ENCODE measurements at places on chromosomes 1 and 21.

GRCh38 chr1:166258017-166258416 is 91.2 kb upstream of the FAM78B start:
- no peaks in the 10 kb centered on the region for H3K36me3 ChIP-seq
- no peak overlapping the region for H3K4me3 ChIP-seq
- DNase-seq, result no peak
- no peak overlapping the region for H3K27ac ChIP-seq
- no peaks in the 10 kb centered on the region for H3K4me1 ChIP-seq

DNA sequence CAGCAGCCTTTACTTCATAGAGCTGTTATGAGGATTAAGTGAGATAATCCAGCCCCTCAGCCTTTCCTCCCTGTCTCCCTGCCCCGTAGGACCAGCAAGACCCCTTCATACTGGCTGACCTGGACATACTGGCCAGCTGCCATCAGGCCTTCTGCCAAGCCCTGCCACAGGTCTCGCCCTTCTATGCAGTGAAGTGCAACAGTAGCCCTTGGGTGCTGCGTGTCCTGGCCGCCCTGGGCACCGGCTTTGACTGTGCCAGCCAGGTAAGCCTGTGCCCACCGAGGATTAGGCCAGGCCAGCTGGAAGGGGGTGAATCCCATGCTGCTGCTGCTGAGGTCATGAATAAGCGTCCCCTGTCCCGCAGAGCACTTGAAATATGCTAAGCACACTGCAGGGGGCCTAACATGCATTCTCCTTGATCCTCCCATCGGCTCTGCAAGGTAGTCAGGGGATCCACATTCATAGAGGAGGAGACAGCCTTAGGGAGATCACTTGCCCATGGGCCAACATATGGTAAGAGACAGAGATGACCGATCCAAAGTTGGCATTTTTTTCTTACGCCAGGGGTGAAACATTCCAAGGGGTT is 73.3 kb upstream of the TINAGL1 start:
- H3K27me3 ChIP-seq, result peaks cover 9% of the 10 kb centered on the region
- peaks cover 13% of the 10 kb centered on the region for H3K4me1 ChIP-seq
- no peaks in the 10 kb centered on the region for H3K36me3 ChIP-seq
- H3K4me3 ChIP-seq, result no peak overlapping the region
- no peak for DNase-seq

DNA sequence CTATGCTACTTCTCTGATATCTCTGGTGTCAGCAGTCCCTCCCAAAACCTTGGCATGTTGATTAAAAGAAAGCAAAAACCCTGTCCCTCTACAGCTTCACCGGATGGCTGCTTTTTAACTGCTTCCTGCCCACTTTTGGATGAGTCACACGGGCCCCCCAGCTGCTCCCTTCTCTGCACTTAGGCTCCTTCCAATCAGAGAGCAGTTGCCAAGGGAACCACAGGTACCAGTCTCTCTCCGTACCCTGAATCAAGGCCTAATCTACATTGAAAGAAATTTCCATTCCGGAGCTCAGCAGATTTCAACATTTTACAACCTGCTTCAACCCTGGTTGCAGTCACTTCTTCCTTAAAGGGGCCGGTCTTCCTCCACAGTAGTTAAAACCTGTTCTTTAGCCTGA is 70.6 kb upstream of the GJB5 start:
- H3K4me1 ChIP-seq, result peaks cover 8% of the 10 kb centered on the region
- peaks cover 4% of the 10 kb centered on the region for H3K27me3 ChIP-seq
- no peak overlapping the region for H3K27ac ChIP-seq
- no peak for DNase-seq
- H3K4me3 ChIP-seq, result no peak overlapping the region

DNA sequence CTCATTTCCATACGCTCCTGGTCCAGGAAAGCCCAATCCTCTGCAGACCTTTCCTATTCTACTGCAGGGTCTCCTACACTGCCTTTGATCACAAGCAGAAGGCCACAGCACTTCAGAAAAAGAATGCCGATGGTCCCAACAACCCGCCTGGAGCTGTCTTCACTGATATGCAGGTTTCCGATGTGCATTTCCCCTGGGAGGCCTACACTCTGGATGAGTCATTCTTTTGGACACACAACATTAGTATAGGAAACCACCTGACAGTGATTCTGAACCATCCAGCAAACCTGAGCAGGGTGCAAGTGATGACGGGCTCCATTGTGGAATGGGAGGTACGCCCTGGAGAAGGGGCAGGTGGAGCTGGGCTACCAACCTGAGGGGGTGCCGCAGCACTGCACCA is 15.0 kb downstream of the PCAT6 start:
- no peak overlapping the region for H3K27ac ChIP-seq
- no peak for DNase-seq

GRCh38 chr1:24705260-24706073 is 39.8 kb upstream of the CLIC4 start:
- peaks cover 14% of the 10 kb centered on the region for H3K4me1 ChIP-seq
- no peak overlapping the region for H3K4me3 ChIP-seq

- peaks cover 17% of the 10 kb centered on the region for H3K4me1 ChIP-seq
- no peak overlapping the region for H3K4me3 ChIP-seq
- H3K27me3 ChIP-seq, result peaks cover 94% of the 10 kb centered on the region
- H3K27ac ChIP-seq, result no peak overlapping the region
Observed at GRCh38 chr1:46492269-46492853, 2.7 kb downstream of the DMBX1 start.

DNA sequence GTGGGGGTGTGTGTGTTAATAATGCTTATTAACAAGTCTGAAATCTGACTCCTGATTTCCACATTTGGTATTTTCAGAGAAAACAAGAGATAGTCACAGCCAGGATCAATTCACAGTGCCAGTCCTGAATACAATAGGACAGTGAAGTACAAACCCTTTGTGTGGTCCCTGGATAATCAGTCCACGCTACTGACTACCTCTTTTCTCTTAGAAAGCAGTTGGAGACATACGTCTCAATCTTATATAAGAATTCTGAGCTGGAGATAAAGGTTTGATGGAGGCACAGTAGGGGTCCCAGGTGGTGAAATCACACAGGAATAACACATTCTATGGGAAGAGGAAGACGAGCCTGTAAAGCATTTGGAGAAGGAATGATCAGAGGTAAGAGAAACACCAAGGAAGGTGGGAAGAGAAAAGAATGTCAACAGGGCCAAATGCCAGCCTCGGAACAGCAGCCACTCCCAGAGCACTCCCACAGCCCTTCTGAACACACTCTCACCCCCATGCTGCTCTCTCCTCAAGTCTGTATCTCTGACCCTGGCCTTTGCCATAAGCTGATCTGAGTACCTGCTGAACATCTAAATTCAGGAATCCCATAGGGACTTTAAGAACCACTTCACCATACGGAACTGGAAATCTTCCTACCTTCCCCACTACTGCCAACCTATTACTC is 48.6 kb downstream of the TRAF5 start:
- H3K4me1 ChIP-seq, result peaks cover 45% of the 10 kb centered on the region
- DNase-seq, result no peak
- H3K36me3 ChIP-seq, result peaks cover 77% of the 10 kb centered on the region
- no peaks in the 10 kb centered on the region for H3K27me3 ChIP-seq
- H3K27ac ChIP-seq, result peak overlapping the region; percentile 24

- H3K4me1 ChIP-seq, result peaks cover 22% of the 10 kb centered on the region
- peaks cover 13% of the 10 kb centered on the region for H3K27me3 ChIP-seq
- no peak overlapping the region for H3K27ac ChIP-seq
Observed at GRCh38 chr1:154862907-154863306, 7.2 kb downstream of the KCNN3 start.

- DNase-seq, result no peak
- H3K4me1 ChIP-seq, result peaks cover 9% of the 10 kb centered on the region
- no peak overlapping the region for H3K27ac ChIP-seq
- no peaks in the 10 kb centered on the region for H3K27me3 ChIP-seq
- H3K4me3 ChIP-seq, result no peak overlapping the region
- peaks cover 8% of the 10 kb centered on the region for H3K36me3 ChIP-seq
Observed at GRCh38 chr1:45891087-45891486, 87.7 kb downstream of the MAST2 start.

DNA sequence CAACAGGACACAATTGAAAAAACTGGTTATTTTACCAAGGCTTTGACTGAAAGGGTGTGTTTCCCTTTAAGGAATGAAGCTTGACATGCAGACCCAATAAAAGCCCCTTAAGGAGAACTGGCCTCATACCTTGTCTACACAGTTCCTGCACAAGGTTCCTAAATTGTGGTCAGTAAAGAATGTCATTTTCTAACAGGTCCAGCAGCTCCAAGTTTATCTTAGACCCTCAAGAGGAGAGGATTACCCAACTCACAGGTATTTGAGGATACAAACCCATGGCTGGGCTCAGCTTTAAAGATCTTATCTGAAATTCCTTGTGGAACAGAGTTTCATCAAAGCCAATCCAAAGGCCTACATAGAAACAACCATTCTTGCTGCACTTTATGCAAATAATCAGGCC is 31.4 kb upstream of the CBR3 start:
- H3K4me3 ChIP-seq, result no peak overlapping the region
- no peak overlapping the region for H3K27ac ChIP-seq
- H3K27me3 ChIP-seq, result peaks cover 36% of the 10 kb centered on the region
- no peaks in the 10 kb centered on the region for H3K36me3 ChIP-seq

GRCh38 chr21:15421441-15421881 is 308.3 kb upstream of the USP25 start:
- H3K36me3 ChIP-seq, result no peaks in the 10 kb centered on the region
- H3K4me1 ChIP-seq, result peaks cover 26% of the 10 kb centered on the region
- DNase-seq, result no peak
- H3K27ac ChIP-seq, result no peak overlapping the region
- no peak overlapping the region for H3K4me3 ChIP-seq
- H3K27me3 ChIP-seq, result peaks cover 6% of the 10 kb centered on the region

DNA sequence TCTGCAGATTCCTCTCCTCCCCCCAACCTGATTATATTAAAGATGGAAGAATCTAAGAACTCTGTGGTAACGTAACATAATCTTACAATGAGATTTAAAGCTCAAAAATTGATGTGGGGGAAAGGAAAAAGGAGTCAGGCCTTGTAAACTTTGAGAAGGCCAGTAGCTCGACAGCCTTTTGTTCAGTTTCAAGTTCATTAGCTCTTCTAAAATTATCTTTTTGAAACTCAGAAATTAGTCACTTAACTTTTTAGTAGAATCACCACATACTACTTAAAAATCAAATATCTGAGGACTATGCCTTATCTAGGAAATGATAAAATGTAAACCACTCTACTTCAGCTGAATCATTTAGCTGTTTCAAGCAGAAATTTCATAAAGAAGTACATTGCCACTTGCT is 996.2 kb downstream of the AMY1C start:
- no peaks in the 10 kb centered on the region for H3K4me1 ChIP-seq
- H3K4me3 ChIP-seq, result no peak overlapping the region
- no peak for DNase-seq
- H3K27me3 ChIP-seq, result no peaks in the 10 kb centered on the region

GRCh38 chr21:36437745-36438128 is 42.2 kb downstream of the CLDN14 start:
- peaks cover 8% of the 10 kb centered on the region for H3K4me1 ChIP-seq
- no peaks in the 10 kb centered on the region for H3K36me3 ChIP-seq
- no peak for DNase-seq
- no peak overlapping the region for H3K27ac ChIP-seq

- DNase-seq, result no peak
- no peaks in the 10 kb centered on the region for H3K4me1 ChIP-seq
- no peak overlapping the region for H3K27ac ChIP-seq
- H3K27me3 ChIP-seq, result no peaks in the 10 kb centered on the region
- H3K4me3 ChIP-seq, result no peak overlapping the region
Observed at GRCh38 chr1:213414911-213415310, 363.9 kb downstream of the RPS6KC1 start.

- no peak overlapping the region for H3K27ac ChIP-seq
- H3K4me3 ChIP-seq, result no peak overlapping the region
- no peaks in the 10 kb centered on the region for H3K36me3 ChIP-seq
- no peak for DNase-seq
Observed at GRCh38 chr1:168427051-168427450, 116.7 kb downstream of the XCL2 start.

GRCh38 chr1:113012149-113012548 is 56.2 kb upstream of the SLC16A1 start:
- no peaks in the 10 kb centered on the region for H3K4me1 ChIP-seq
- no peak overlapping the region for H3K4me3 ChIP-seq
- H3K27ac ChIP-seq, result no peak overlapping the region
- no peaks in the 10 kb centered on the region for H3K27me3 ChIP-seq

DNA sequence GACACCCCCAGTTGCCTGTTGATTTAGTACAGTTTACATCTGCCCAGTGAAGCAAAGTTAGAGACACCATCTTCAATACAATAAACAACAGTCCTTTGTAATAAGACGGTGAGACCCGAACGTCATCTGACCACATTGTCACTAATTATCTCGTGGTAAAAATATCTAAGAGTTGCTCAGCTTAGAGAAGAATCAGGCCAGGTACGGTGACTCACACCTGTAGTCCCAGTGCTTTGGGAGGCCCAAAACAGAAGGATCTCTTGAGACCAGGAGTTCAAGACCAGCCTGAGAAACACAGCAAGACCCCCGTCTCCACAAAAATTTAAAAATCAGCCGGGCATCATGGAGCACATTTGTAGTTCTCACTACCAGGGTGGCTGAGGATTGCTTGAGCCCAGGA is 53.5 kb downstream of the CD34 start:
- no peaks in the 10 kb centered on the region for H3K27me3 ChIP-seq
- H3K27ac ChIP-seq, result no peak overlapping the region
- peaks cover 44% of the 10 kb centered on the region for H3K4me1 ChIP-seq
- peaks cover 43% of the 10 kb centered on the region for H3K36me3 ChIP-seq
- H3K4me3 ChIP-seq, result no peak overlapping the region

DNA sequence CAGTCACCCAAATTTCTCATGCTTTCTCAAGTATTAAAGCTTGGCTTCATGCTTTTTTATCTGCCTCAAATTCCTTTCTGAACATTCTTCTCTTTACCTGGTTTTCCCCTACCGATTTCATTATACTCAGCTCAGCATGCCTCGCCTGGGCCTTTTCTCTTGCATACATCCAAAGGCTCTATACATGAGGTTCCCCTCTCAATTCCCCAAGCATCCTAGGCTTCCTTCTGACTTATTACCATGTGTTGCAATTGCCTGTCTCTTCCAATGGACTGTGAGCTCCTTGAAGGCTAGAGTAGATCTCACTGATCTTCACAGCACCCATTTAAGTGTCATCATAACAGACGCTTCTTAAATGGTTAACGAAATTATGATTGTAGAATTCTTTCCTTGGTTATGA is 24.1 kb upstream of the CYP4A22 start:
- no peak overlapping the region for H3K27ac ChIP-seq
- H3K4me1 ChIP-seq, result no peaks in the 10 kb centered on the region
- no peak overlapping the region for H3K4me3 ChIP-seq
- peaks cover 2% of the 10 kb centered on the region for H3K27me3 ChIP-seq
- DNase-seq, result no peak

- H3K4me1 ChIP-seq, result peaks cover 8% of the 10 kb centered on the region
- peaks cover 9% of the 10 kb centered on the region for H3K36me3 ChIP-seq
- no peak overlapping the region for H3K27ac ChIP-seq
Observed at GRCh38 chr1:198500096-198500495, 40.4 kb downstream of the ATP6V1G3 start.

- DNase-seq, result no peak
- no peak overlapping the region for H3K4me3 ChIP-seq
- H3K36me3 ChIP-seq, result no peaks in the 10 kb centered on the region
- no peaks in the 10 kb centered on the region for H3K27me3 ChIP-seq
- no peaks in the 10 kb centered on the region for H3K4me1 ChIP-seq
Observed at GRCh38 chr1:206532368-206532767, 25.0 kb downstream of the RASSF5 start.
